IPS DF 19.7 (cell line): ENCODE measurements at places on chromosomes 5 and 9.

DNA sequence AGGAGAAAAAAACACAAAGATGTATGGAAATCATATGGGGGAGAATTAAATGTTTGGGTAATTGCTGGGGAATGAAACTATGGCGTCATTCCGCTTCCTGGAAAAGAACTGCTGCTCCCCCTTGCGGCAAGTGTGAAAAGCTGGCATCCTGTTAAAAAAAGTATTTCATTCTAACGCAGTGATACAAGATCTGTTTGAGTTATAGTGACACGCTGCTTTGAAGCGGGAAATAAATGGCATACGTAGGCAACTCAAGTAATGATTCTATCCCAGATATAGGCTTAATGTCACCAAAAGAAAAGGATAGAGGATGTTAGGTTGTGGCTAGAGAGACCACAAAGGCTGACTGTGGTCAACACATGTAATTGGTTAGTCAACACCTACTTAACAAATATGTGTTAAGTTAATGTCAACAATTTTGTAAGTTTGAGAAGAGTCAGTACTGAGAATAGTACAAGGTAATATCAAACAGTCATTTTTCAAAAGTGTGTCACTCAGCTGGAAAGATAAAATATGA, 70.2 kb upstream of the ALDH1A1 start:
- DNase-seq: peak; percentile 28

GRCh38 chr9:31236344-31236743, 1148.1 kb upstream of the ACO1 start:
- DNase-seq: no peak

- DNase-seq: no peak
Measured at GRCh38 chr5:133959643-133960042, 8.8 kb downstream of the C5orf15 start.

- peak; percentile 57 for DNase-seq
Measured at GRCh38 chr5:124263680-124264491, 482.6 kb downstream of the ZNF608 start.

DNA sequence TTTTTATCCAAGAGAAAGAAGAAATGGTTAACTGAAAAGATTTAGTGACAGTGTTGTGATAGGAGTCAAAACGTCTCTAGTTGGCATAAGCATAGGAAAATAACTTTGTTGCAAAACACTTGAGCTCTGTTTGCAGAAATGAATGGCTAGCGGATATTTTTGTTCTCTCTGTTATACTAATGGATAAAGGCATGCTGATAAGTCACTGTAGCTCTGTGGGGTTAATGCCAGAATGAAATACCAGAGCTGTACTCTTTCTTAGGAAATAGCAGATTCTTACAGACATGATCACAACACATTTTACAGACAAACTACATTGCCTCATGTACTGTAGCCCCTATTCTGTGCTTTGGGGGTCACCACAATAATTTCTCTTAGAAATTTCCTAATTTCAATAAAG, 202.8 kb downstream of the DMRTA1 start:
- DNase-seq: no peak

DNA sequence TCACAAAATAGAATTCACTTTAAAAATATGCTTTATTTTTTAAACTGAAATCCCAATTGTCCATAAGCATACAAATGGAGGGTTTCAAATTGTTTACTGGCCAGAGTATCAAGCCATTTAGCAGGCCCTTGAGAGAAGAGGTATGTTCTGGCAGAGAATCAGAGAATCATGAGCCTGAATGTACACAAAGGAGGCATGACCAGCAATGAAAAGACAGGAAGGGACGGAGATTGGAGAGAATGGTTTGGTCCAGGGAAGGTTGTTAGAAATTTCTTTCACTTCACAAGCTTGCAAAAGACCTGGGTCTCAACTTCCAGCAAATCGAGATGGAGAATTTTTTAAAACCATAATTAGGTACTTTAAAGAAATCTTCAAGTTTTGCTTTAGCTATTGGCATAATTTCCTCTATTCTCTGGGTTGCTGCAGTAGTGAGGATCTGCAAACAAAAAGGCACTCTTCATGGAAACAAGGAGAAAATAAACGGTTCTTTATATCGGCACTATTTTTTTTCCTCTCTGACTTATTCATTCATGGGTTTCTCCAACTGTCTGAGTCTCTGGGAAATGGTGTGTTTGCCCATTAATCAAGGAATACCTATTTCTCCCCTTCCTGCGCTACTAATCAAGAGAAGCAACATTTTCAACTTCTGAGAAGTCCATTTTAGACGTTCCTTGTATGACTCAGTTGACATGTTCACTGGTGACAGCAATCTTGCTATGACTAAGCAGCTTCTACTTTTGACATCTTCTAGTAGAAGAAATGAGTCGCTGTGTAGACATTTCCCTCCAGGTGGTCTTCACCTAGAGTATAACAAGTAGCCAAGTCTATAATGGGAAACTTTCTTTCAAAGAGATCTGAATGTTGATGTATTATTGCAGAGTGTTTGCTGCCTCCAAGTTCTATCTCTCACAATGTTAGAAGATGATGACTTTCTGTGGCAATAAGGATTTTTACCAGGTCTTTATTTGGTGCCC, 23.1 kb upstream of the ERCC6L2 start:
- no peak for DNase-seq

- DNase-seq: no peak
Measured at GRCh38 chr5:111863801-111864200, 106.8 kb upstream of the NREP start.

- no peak for DNase-seq
Measured at GRCh38 chr9:93376411-93376810, 75.1 kb upstream of the FAM120A start.

DNA sequence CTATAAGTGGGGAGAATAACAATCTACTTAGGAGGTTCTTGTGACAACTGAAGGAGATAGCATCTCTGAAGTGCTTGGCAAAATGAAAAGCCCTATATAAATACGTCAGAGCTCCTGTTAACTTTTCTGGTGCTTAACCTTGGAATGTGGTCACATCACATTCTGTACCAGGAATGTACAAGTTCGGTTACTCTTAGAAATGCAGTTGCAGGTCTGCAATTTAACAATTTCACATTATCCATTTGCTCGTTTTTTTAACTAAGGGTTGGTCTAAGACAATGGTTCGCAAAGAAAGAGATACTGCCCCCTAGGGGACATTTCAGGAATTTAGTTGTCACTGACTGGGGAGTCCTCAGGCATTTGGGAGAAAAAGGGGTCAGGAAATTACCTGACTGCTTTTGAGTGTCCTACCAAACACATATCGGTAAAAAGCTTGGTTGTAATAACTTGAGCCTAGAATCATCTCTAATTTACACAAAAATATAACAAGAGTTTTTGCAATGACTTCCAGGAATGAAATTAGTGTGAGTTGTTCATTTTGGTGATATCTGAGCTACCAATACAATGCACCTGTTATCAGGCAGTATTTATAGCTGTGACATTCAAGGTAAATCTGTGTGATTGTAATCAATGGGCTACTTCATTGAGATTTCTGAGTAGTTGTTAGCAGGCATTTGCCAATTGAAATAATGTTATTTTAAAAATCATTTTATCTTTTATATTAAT, 5.4 kb upstream of the HBEGF start:
- DNase-seq: no peak

- DNase-seq: no peak
Measured at GRCh38 chr9:126796758-126797157, 8.1 kb upstream of the ZBTB43 start.

GRCh38 chr9:5485378-5486085, 24.8 kb upstream of the PDCD1LG2 start:
- no peak for DNase-seq

DNA sequence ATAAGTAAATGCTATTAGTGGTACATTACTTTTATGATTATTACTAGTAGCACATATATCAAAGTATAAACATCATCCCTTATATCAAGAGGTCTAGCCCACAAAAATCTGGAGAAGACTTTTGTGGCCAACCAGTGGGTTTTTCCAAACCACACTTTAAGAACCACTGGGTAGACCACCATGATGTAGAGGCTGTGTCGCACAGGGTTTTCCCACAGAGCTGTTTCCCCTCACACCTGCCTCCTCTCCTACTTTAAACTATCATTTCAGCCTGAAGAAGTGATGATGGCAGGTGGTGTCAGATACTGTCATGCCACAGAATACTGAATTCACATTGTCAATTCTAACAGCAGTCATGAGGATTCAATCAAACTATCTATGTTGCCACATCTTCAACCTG, 109.2 kb downstream of the FBXW11 start:
- DNase-seq: no peak

DNA sequence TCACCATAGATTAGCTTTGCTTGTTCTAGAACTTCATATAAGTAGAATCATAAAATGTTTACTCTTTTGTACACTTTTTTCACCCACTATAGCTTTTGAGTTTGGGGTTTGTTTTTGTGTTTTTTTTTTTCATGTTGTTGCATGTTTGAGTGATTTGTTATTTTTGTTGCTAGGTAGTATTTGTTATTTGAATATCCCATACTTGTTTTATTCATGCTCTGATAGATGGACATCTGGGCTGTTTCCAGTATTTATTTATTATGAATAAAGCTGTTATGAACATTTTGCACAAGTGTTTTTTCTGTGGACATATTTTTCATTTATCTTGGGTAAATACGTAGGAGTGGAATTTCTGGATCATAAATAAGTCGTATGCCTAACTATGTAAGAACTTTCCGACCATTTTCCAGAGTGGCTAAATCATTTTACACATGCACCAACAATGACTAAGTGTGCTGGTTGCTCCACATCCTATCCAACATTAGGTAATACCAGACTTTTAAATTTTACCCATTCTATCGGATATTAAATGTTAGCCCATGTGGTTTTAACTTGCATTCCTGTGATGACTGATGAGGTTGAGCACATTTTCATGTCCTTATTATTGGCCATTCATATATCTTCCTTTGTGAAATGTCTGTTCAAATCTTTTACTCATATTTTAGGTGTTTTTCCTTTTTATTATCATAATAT, 69.1 kb upstream of the NR4A3 start:
- no peak for DNase-seq

GRCh38 chr9:89854715-89855475, 250.1 kb downstream of the GADD45G start:
- DNase-seq: no peak

GRCh38 chr9:95125652-95126051, 191.9 kb downstream of the FANCC start:
- no peak for DNase-seq

GRCh38 chr5:143442385-143442784, 38.9 kb upstream of the NR3C1 start:
- DNase-seq: no peak

GRCh38 chr5:177393206-177393765, 7.2 kb downstream of the PFN3 start:
- no peak for DNase-seq

GRCh38 chr5:17019324-17019723, 83.2 kb upstream of the MYO10 start:
- DNase-seq: no peak

- DNase-seq: no peak
Measured at GRCh38 chr5:158223054-158223600, 364.2 kb upstream of the CLINT1 start.

DNA sequence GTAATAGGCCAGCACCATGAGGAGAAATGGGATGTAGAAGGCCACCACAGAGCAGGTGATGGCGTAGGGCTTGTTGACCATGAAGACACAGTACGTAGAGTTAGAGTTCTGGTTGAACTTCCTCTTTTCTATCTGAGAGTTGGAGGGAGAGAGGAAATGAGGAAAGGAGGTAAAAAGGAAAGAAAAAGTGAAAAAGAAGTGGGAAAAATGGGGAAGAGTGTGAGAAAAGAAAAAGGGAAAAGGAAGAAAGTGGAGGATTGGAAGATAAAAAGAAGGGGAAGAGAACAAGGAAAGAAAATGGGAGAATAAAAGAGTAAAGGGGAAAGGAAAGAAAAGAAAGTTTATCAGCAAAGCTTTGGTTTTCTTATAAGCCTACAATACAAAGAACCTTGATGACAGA, 126.1 kb downstream of the FBXO38 start:
- no peak for DNase-seq

- DNase-seq: no peak
Measured at GRCh38 chr5:146042628-146043279, 62.6 kb downstream of the PLAC8L1 start.

GRCh38 chr5:179152144-179152895, 92.1 kb downstream of the ZNF354C start:
- DNase-seq: no peak

GRCh38 chr5:176927562-176927961, 28.4 kb upstream of the HK3 start:
- no peak for DNase-seq

DNA sequence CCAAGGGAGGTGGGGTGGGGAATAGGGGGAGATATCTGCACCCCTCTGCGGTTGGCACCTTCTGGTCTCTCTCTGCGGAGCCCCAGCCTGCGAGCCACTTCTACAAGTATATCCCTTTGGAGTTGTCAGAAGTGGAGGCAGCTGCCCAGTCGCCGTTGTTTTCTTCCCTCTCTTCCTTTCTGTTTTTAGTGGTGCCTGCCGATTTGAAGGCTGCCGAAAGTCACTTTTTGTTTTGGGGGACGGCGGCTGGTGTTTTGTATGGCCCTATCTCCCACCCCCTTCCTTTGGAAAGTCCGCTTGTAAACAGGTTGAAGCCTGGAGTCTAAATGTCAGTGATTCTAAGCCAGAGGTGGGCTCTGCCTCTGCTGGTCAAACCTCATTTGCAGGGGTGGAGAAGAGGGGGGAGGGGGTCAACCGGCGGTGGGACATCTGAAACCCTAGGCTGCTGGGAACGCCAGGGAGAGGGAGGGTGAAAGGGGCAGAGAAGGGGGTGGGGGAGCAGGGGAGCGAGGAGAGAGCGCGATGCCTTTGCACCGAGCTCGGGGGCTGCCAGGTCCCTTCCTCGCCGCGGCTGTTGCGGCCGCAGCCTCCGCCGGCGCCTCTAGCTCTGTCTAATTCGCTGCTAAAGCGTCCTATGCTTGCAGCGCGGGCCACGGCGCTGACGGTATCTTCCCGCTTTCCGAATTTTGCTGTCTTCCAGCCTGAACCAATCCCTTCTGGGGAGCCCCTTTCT, at the start of gene FGF10:
FGF10 (minus strand) TSS at position 331 of the 733 bp plus-strand sequence. CDS start 738 bp downstream, outside the sequence.
- peak; percentile 45 for DNase-seq

- DNase-seq: no peak
Measured at GRCh38 chr9:91483189-91483691, 59.6 kb upstream of the NFIL3 start.

DNA sequence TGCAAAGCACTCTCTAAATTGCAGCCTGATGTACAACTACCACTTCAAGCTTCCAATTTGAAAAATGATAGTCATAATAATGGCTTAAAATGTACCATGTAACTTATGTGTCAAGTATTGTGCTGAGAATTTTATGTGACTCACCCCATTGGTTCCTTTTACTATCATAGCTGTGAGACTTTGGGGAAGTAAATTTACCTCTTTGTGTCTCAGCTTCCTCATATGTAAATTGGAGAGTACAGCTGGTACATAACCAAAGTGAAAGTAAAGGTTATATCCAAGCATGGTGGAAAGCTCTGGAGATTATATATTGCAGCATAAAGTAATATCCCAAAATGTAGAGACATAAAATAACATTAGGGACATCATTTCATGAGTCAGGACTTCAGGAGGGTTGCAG, 2200.4 kb upstream of the C9orf72 start:
- no peak for DNase-seq

- no peak for DNase-seq
Measured at GRCh38 chr5:127572930-127573329, 55.5 kb downstream of the PRRC1 start.
